ENCODE measurements at places on chromosomes 1 and 21.

DNA sequence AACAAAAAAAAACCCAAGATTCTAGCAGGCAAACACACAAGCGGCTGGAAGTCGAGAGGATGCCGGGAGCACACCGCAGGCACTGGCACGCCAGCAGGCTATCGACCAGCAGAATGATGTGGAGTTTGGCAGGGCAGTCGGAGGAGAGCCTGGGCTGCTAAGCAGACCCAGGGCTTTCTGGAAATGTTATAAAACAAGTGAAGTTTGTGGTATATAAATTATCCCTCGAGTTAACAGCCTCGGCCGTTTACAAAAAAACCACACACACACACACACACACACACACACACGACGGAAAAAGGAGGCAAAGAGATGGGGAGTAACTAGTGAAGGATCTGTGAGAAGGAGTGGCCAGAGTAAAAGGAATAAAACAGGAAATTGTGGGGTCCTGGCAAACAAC is 87.2 kb upstream of the IVNS1ABP start:
- DNase-seq: no peak

DNA sequence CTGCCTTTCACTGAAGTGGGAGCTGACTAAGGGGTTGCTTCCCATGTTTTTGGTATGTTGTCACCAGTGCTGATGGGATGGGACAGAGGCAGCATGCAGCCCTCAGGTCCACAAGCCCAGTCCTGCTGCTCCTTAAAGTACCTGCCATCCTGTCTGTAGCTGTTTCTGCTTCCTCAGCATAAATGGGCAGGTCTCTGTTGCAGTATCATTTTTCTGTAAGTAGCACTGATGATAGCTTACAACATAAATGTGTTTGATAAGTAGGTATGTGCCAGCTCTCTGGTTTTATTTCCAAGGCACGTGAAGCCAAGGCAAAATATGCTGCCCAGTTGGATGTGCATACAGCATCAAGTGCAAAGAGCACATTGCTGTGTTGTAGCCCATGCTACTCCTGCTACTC is 173.0 kb downstream of the VPS13D start:
- DNase-seq: no peak

DNA sequence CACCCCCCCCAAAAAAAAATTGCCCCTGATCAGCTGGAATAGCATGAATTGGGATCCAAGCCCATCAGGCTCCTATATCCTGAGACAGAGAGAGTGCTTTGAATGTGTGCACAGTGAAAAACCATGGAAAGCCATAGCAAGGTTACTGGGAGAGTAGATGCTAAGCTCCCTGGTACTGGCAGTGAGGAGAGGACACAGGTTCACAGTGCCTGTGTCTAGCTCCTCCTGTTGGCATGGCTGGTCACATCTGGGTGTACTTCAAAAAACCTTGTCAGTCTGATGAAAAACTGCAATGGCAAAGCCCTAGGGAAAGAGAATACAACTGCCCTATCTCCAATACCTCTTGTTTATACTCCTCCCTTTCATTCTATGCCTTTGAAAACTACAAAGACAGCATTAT is 12.9 kb downstream of the COPA start:
- DNase-seq: no peak

GRCh38 chr1:213986020-213986924 is 1.5 kb upstream of the PROX1 start:
- DNase-seq: no peak

DNA sequence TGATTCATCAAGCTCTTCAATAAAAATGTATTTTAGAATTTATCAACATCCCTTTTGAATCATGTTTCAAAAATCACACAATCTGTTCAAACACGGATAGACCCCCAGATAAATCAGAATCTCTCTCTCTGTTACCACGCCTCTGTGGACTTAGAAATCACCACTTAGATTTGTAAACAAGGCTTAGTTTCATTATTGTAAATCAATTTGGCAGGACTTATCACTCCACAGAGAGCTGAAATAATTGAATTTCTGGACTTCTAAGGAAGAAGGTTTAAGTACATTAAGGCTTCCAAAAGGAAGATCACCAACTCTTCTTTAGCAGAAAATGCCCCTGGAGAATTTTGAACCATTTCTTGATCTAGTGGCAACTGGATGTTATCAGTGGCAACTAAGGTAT is 100.4 kb downstream of the APP start:
- DNase-seq: no peak

- no peak for DNase-seq
Observed at GRCh38 chr1:116916002-116916401, 6.3 kb downstream of the PTGFRN start.

DNA sequence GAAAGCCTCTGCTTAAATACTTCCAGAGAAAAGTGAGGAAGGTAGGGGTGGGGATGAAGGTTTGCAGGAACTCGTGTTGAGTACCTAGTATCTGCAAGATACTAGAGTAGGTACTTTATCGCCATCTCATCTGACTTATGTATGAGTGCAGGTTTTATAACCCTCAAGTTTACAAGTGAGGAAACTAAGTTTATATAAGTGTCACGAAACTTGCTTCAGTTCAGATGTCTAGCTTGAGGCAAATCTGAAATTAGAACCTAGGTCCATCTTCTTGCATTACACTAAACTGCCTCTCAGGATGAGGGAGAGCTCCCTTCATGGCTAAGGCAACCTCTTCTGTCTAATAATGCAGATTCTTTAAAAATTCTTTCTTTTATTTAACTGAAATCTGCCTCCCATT is 43.5 kb downstream of the NFIA start:
- no peak for DNase-seq

DNA sequence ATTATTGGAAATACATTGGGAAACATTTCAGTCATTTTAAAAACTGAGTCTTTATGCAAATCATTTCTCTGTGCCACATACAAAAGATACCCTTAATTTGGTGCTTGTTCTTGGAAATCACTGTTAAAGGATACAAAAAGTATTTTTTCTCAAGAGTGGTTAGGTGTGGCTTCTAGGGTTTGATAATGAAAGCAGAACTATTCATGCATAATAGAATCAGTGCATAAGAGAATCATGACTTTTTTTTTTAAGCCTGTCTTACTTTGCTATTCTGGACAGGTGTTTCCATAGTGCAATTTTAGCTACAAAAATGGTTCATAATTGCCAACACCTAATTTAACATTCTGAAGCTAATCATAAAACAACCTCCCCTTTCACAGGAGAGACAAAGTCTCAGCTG is 233.0 kb upstream of the NRIP1 start:
- DNase-seq: no peak

DNA sequence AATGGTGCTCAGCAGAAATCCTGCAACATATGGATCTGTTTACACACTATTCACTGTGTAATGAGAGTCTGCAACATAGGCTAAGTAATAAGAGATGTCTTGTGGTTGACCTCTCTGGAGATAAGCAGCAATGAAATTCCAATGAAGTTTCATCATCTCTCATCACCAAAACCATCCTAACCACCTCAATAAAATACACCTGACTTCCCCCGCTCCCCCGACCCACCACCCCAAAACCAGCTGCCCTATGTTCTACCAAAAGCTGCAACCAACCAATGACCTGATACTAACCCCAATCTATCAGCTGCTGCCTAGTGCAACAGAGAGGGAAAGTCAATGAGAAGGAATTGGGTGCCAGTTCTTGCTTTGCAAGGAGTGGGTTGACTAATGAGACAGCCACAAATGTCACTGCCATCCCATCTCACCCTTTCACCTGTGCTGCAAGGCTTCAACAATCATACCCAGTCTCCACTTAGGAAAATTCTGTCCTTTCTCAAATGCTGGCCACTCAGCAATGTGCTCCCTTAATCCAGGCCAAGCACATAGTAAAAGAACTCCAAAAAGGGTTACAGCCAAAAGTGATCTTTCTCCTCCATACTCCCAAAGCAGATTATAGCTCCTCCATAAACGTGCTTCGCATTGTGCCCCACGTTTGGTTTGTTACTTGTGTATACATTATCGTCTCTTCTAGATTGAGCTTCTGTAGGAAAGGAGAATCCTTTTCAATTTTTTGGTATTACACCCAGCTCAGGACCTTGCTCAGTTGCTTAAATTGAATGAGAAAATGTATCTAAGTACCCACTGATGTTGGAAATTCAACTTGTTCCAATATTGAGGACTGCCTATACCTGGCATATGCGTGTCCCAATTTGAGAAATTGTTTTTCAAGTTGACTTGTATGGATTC is 29.0 kb downstream of the MRPL39 start:
- DNase-seq: no peak

DNA sequence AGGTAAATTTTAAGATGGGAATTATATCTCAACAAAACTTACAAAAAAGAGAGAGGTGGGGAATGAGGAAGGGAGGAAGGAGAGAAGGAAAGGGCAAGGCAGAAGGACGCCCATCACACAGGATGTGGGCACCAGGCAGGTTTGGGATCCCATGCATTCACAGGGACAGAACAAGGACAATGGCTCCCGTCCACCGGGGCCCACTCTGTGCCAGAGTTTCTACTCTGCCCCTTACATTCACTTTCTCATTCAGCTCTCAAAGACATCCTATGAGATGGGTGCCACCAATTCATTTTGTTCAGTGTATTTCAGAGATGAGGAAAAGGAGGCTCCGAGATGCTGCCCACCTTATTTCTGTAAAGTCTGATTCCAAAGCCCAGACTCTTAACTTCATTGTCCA is 7.4 kb downstream of the CLEC20A start:
- no peak for DNase-seq

GRCh38 chr1:96309783-96310182 is 411.8 kb upstream of the PTBP2 start:
- no peak for DNase-seq

GRCh38 chr1:216246577-216247203 is 176.6 kb downstream of the USH2A start:
- no peak for DNase-seq

- DNase-seq: no peak
Observed at GRCh38 chr21:14957836-14958235, 107.0 kb downstream of the NRIP1 start.

- DNase-seq: no peak
Observed at GRCh38 chr1:200525090-200525987, 95.2 kb downstream of the KIF14 start.

DNA sequence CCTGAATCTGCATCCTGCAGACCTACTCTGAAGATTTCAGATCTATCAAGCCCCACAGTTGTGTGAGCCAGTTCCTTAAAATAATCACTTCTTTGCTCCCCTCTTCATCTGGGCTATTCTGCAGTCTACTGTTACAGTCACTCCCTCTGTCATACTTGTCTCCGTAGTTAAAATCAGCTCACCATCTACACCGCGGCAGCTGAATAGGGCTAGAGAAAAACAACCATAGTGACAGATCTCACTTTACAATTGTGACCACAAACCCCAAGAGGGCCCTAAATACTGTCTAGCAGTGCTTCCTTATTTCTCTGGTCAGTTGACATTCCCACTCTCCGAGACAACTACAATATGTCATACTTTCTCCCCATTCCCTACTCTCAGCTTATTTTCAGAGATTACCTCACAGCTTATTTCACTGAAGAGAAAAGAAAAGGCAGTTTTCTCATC is 12.9 kb downstream of the DESI2 start:
- no peak for DNase-seq

- no peak for DNase-seq
Observed at GRCh38 chr1:19661721-19662228, 2.9 kb upstream of the HTR6 start.

GRCh38 chr1:202760589-202760988 is 47.6 kb downstream of the KDM5B start:
- DNase-seq: no peak

DNA sequence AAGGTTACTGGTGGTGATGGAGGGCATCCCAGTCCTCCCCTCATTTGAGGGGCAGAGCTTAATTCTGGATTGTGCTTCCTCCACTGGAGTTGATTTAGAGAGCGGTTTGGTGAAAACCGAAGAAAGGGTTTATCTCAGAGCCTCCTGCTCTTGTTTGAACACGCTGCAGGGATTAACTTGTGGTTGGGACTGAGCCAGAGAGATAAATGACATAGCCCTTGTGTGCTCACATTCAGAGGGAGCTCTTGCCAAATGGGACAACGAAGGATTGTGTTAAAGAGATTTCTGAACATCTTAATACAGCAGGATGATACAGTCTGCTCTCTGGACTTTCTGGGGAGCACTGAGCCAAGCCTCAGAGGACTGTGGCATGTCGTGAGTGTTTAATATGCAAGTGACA is 308.2 kb downstream of the DISC1 start:
- DNase-seq: no peak

GRCh38 chr1:216793303-216793702 is 70.1 kb upstream of the ESRRG start:
- no peak for DNase-seq

GRCh38 chr1:15731735-15732685 is 4.0 kb upstream of the SLC25A34 start:
- DNase-seq: no peak

- DNase-seq: no peak
Observed at GRCh38 chr1:166057650-166058049, 109.2 kb downstream of the FAM78B start.

Data from stimulated activated CD8-positive, alpha-beta memory T cell treated with anti-CD3 and anti-CD28 coated beads, Interleukin-7, amount 100 ng/mL, for 1 hour (primary cell).